Activated CD8-positive, alpha-beta memory T cell treated with anti-CD3 and anti-CD28 coated beads for 24 hours (primary cell): ENCODE measurements at places on chromosomes 16 and 17.

DNA sequence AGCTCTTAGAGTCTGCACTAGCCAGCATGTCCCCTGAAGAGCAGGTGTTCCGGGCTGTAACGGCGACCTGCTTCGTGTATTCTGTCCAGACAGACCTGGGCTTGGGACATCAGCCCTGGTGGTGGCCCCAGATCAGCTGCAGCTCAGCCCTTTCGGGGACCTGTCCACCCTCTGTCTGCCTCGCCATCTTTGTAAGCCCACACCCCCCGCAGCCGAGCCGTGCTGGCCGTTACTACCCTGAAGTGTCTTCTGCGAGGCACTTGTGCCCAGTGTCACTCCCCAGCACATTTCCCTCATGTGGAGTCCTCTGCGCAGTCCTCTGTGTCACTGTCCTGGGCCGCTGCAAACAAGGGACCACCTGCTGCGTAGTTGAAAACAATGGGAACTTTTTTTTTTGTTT, 10.4 kb downstream of the CARD14 start:
- DNase-seq = no peak

DNA sequence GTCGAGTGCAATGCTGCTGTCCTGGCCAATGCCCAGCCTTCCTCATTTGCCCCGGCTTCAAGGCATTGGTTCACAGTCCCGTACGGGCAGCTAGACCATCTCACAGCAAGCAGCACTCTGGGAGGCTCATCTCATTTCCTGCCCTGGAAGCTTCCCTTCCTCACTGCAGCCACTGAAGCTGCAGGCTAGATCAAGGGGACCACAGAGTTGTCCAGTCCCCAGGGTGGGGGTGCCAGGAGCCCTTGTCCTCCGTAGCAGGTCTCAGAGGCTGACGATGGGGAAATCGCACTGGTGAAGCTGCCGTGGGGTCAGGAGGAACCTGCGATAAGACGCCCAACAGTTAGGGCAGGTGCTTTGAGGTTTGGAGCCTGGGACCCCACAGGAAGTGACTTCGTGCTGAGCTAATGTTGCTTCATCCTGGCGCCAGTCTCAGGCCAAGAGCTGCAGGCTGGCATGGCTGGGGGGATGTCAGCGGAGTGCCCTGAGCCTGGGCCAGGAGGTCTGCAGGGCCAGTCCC, at the start of gene SPNS3:
Gene SPNS3 (plus strand): TSS at position 426 of the 517 bp plus-strand sequence. CDS start 28 bp downstream, at position 454.
- DNase-seq = peak; percentile 84

DNA sequence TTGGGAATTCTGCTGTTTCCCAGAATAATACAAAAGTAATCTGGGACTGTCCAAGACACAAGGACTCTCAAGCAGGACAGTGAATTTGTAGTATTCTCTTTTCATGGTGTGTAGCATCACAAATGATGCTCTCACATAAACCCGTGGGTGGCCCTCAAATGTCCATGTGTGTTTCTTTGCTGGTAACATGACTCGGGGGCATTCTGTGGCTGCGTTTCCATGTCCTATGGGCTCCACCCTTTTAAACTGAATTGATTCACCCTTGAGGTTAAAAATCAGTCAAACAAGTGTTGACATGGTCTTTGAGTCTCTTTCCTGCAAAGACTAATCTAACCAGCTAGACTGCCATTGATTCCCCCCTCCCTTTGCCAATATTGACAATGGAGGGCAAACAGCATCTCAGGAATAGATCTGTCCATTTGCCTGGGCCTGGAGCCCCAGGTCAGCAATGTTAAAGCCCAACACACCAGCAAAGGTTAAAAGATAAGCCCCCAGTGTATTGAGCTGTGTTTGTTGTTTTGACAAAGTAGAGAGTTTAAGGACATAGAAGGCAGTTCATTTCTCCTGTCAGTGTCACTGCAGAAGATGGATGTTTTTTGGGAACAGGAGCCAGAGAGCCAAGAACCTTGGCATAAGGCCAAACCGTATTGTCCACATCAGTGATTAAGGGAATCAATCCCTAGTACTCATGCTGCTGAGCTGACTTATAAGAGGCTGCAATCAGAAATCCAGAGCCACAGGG, 117.1 kb upstream of the COX10 start:
- DNase-seq = no peak

- no peak for DNase-seq
These were observed 394.8 kb downstream of the SLC39A11 start for GRCh38 chr17:72697602-72698146.

DNA sequence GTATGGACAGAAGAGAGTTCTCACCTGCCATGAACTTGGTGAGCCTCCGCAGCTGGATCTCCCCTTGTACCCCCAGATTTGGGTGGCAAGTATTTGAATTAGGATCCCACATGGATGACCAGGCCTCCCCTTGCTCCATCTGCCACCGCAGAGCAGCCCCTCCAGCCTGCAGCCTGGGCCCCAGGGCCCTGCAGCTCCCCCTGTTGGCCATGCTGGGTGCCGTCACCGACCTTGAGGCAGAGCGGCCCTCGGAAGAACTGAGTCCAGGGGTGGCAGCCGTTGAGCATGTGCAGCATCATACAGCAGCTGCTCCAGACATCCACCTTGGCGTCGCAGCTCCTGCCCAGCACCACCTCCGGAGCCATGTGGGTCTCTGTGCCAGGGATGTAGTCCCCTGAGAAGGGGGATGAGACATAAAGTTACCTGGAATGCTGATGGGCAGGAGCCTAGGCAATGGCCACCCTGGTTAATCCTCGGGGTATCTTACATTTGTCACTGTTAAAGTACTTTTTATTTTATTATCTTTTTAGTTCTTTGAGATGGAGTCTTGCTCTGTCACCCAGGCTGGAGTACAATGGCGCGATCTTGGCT, 9.0 kb upstream of the SPATA32 start:
- DNase-seq = peak; percentile 82

DNA sequence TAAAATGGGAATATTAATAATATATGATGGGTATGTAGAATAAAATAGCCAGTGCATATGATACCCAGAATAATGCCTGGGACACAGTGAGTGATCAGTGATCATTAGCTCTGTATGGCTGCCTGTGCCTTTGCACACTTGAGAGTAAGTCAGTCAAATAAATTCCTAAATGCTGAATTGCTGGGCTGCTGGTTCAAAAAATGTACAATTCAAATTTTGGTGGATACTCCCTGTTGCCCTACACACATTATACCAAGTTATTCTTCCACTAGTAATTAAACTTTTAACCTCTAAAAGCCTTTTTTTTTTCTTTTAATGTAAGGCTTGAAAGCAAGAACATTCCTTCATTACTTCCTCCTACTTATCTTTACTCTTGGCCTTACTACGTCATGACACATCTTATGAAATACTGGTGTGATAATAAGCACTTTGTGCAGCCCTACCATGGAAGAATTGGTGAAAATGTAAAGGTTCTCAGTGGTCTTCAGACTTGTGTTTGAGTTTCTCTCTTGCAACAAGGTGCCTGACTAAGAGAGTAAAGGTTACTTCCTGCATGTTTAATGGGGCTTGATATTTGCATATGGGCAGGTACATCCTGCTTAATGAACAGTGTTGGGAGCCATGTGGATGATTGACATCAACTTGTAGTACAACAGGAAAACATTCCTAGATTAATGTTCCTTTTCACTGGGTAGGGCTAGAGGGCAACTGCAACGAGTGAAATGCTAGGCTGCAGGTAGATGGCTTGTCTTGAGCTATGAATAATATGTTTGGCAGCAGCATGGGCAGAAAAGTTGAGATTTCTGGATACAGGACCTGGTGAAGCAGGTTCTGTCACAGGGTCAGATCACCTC, 84.3 kb downstream of the PRKCA start:
- DNase-seq = no peak

DNA sequence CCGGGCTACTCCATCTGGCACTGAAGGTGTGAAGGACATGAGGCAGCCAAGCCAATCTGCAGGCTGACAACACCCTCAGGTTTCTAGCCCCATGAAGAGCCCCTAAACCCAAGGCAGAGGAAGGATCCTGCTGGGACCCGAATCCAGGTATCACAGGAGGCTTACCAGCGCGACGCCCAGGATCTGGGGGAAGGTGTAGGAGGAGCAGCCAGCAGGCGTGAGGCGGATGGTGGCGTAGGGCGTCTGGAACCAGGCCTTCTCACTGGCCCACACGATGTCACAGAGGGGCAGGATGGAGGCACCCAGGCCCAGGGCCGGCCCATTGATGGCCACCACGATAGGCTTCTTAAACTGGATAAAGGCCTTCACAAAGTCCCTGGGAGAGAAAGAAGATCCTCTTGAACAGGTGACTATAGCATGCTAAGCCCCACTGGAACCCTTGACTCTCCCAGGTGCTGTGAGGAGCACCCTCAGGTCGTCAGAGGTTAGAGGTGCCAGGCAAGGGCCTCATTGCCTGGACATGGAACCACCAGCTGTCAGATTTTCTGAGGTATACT, 71.7 kb downstream of the DYNLRB2 start:
- no peak for DNase-seq
